Stimulated activated CD8-positive, alpha-beta memory T cell treated with anti-CD3 and anti-CD28 coated beads, Interleukin-4, amount 100 ng/mL, for 4 hours (primary cell): ENCODE measurements at places on chromosomes 1 and 21.

DNA sequence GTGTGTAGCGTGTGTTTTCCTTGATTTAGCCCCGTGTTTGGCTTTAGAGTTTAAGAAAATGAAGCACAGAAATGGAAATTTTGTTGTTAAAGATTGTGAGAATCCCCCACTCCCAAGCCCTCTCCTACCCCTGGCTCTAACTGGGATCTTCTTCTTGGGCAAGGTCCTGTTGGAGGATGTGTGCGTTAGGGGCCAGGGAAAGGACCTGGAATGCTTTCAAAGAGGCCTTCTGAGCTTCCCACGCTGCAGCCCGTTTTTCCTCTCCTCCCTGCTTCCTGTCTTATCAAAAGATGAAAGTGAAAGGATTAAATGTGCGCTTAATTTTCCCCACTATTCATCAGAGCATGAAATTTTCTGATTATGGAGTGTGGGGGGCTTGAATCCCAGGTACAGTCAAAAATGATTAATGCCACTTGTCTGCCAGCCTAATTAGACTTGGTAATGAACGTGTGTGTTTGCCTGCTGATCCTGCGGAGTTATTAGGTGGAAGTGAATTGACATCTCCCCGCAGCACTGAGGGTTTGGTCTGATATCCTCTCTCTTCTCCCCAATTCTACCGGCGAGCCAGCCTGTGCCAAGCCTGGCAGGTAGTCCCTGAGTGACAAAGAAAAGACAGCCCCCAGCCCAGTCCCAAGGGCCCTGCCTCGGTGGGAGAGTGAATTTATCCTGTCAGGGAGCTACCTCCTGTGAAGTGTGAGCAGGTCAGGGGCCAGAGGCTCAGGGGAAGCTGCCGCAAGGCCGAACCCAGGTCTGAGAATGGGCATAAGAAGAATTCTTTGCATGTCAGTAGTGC, 4.9 kb downstream of the RASSF5 start:
- DNase-seq, result no peak

GRCh38 chr1:66044912-66045311, 252.2 kb downstream of the PDE4B start:
- no peak for DNase-seq

DNA sequence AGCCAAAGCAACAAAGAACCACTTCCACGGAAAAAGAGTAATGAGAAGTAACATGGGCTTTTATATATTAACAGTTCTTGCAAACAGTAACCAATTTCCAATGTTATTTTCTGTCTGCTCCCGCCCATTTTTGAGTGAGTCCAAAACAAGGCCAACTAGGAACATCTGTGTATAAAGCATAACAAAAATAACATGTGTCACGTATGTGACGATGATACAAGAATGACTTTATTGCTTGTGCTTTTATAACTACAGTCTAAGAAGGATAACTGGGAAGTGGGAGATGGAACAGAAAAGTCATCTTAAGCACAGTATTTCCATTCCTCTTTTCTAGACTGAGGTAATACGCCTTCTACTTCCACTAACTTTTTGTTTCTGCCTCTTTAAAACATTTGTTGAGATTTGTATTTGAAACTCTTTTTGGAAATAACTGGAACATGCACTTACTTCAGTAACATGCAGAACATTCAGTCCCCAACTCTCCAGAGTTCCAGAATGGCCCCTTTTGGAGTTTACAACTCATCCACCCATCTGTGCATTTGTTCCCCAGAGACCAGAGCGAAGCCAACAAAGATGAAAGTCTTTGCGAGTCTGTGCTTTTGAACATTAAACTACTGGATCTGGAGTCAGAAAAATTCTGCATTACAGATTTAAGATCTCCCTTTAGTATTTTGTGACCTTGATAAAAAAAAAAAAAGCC, 143.0 kb upstream of the ZRANB2 start:
- no peak for DNase-seq

- DNase-seq, result no peak
These were observed 209.9 kb upstream of the CSF3R start for GRCh38 chr1:36692465-36693160.

DNA sequence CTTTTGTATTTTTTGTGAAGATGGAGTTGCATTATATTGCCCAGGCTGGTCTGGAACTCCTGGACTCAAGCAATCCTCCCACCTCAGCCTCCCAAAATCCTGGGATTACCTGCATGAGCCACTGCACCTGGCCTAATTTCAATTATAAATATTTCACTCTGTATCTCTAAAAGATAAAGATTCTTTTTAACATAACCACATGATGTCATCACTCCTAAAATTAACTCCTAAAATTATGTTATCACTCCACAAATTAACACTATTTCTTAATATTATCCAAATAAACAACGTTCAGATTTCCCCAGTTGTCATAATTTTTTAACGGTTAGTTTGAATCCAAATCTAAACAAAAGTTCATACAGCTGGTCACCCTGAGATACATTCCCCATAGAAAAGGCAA, 43.0 kb downstream of the DESI2 start:
- no peak for DNase-seq

DNA sequence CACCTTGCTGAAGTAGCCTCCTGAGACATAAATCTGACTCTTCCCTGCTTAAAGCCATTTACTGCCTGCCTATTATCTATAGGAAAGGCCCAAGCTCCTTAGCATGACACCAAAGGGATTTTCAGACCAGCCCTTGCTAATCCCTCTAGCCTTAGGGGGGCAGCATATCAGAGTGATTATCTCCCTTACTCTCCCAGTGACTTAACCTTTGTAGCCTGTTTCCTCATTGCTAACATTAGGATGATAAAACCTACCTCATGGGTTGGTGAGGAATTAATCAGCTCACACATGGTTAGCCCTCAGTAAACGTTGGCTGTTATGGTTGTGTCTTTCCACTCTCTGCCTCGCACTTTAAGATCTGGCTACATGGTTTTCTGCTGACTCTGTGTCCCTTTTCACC, 70.1 kb downstream of the ROR1 start:
- DNase-seq, result no peak

GRCh38 chr1:27572019-27572678, 31.8 kb downstream of the AHDC1 start:
- DNase-seq, result no peak

DNA sequence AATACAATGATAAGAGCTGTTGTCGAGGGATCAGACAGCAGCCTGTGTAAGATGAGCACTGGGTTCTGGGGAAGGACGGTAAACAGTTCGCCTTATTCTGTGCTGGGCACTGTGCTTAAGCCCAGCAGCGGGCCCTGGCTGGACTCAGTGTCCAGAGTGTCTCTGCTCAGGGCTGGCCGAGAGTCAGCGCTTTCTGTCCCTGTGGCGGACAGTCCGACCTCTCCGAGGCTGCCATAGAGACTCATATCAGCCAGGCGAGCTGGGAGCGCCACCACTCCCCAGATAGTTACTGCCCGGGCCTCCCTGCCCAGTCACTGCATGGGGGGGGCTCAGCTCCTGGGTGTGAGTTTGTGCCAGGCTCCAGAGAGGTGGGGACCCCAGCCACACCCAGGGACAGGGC, 14.7 kb upstream of the NPHP4 start:
- no peak for DNase-seq

- DNase-seq, result no peak
These were observed 511 bp upstream of the SNX27 start for GRCh38 chr1:151611288-151611790.

- DNase-seq, result no peak
These were observed 102.9 kb downstream of the GABPA start for GRCh38 chr21:25837533-25838265.

DNA sequence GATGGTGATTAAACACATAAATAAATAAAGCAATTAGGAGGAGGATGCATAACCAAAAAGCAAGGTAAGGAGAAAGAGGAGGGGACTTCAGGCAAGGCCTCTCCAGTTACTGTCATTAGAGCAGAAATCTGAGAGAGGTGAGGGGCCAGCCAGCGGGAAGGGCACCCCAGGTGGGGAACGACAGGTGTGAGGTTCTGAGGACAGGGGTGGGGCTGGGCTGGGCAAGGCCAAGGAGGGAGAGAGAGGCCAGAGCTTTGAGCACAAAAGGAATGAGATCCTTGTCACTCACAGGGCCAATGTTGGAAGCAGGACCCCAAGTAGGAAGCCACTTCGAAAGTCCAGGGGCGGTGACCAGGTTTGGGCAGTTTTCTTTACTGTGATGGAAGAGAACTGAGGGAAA, 182.2 kb upstream of the RAB4A start:
- no peak for DNase-seq

DNA sequence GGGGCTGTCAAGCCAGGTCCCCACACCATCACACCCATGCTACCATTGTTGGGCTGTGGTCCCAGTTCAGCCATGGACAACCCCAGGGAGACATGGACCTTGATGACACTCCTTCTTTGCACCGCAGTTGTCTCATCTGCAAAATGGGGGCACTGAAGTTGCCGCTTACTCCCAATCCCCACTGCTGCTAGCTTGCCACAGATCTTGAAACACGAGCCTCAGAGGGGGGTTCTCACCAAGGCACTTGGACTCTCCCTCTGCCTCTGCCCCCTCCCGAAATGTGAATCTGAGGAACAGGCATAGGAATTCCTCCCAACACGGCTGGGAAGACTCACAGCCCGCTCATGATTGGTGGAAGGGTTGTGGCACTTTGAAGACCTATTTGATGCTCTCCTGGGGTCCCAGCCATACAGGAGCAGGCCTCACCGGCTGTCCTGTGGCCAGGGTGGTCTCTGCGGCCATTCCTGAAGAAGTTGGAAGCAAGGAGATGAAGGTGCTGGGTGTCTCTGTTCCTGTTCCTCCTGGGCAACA, 31.1 kb downstream of the RUNX3 start:
- DNase-seq, result no peak

- no peak for DNase-seq
These were observed 19.1 kb downstream of the COA7 start for GRCh38 chr1:52679048-52679447.

DNA sequence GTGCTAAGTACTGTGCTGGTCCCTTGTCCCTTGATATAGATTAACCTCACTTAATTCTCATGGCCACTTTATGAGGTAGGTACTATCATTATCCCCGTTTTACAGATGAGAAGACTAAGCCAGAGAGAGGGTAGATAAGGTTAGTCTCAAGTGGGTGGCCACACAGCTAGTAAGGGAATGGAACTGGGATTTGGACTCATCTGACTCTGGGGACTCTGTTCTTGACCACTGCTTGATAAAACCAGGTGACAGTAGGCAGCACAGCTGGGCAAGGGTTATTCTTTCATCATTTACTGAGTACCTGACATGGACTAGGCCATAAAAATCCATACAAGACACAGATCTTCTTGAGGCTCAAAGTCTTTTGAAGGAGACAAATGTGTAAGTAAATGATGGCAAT, 37.2 kb upstream of the PPP2R5A start:
- no peak for DNase-seq

DNA sequence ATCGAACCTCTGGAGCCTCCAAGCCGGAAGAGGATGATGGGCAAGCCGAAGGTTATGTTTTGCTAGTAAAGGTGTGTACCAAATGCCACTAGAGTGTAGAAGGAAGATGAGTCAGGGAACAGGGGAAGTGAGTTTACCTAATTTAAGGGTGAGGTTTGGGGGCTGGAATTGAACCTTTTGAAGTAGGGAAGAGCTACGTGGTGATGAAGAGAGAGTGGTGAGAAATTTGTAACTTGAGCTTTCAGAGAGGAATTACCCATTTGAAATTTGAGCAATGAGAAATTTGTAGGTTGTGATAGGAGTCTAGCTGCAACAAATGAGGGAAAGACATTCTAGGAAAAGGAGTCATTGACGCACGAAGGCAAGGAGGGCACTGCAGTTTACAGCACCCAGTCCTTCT, 70.0 kb upstream of the TENT5C start:
- no peak for DNase-seq

- DNase-seq, result no peak
These were observed 1166.7 kb downstream of the NCAM2 start for GRCh38 chr21:22164912-22165311.

- DNase-seq, result no peak
These were observed 5.7 kb downstream of the DMRTA2 start for GRCh38 chr1:50417507-50417906.

- DNase-seq, result no peak
These were observed 16.9 kb downstream of the CRB1 start for GRCh38 chr1:197284966-197285365.

- DNase-seq, result no peak
These were observed 1.5 kb downstream of the KRTAP21-3 start for GRCh38 chr21:30717105-30717504.

DNA sequence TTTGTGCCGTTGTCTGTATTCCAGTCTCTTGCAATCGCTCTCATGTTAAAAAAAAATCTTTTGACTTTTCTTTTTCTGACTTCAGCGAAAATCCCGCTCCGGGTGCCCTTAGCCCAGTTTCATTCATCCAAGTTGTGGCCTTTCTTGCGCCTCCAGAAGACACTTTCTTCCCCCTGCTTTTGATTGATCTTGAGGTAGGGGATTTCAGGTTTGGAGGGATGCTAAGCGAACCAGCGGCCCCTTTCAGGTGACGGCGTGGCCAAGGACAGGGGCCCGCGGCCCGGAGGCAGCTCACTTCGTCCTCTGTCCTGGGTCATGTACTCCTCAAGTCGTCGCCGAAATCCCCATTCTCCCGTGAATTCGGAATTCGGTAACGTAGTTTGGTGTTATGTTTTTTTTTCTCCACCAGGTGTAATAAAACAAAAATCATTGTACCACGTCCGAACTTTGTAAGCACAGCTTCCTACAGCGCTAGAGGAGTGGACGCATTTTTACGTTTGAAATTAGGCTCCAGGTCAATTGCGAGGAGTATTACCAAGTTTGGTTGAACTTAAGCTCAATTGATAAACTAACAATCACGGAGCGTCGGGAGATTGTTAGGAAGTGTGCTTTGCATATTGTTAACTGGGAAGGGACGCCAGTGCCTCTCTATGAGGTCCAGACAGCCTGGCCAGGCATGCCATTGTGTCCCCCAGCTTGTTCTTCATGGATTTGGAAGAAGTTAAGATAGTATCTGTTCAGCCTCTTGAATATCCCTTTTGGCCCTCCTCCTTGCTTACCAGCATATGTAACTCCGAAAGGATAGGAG, 1.1 kb downstream of the MRPS6 start:
- no peak for DNase-seq

DNA sequence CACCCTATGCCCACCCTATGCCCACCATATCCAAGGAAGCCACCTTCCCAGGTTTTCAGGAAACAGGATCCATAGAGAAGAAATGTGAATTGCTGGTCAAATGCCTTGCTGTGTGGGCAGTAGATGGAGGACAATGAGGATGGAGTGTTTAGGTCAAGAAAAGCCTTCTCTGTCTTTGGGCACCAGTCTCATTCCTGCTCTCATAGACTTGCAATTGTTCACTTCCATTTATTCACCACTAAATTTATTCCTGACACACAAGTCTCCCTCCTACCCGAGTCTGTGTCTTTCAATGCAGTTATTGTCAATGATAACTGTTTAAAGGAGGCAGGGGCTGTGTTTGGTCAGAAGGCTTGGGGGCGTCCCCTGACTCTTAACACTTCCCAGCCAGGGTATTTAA, 48.0 kb upstream of the ITPKB start:
- no peak for DNase-seq

- DNase-seq, result no peak
These were observed 11.1 kb upstream of the PTPN7 start for GRCh38 chr1:202171292-202172014.
